Stimulated activated CD8-positive, alpha-beta memory T cell treated with anti-CD3 and anti-CD28 coated beads, Interleukin-7, amount 100 ng/mL, for 48 hours (primary cell): ENCODE measurements at places on chromosomes 1 and 21.

- DNase-seq, result no peak
These were observed 74.6 kb downstream of the ADARB1 start for GRCh38 chr21:45149021-45149420.

DNA sequence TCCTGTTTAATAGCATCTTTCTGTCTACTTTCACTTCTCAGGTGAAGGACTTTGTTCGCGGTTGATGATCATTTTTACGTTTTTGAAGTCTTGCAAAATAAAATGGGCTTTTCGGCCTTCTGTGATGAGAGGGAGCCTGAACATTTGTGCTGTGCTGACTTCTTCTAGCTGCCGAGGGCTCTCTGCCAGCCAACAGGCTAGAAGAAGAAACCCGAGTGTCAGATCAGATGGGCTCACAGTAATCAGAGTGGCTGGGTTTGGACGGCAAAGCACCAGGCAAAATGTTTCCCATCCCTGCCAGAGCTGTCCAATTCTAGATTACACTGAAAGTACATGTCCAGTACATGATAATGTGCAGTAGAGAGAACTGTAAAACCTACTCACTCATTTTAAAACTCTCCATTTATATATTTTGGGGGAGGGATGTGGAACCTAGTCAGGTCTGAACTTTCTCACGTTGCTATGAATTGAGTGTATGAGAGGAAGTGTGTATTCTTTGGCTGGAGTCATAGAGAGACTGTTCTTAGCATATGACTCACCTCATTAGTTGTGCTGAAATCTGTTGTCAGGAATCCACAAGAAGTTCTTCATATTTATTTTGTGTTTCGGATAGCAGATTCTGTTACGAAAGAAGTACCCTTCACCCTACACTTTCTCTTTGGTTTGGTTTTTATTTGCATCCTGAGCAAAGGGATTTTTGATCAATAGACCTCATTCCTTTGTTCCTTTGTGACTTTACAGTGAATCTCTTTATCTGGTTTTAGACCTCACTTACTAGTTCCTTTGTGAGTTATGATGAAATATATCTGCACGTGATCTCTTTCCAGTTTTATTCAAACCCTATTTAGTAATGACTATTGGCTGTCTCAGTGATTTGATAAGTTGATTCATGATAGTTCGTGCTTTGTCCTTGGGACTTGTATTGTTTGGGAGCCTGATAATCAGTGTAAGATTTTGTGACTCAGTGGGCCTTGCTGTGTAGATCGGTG lies 4.8 kb downstream of the ATP1A1 start:
- no peak for DNase-seq

DNA sequence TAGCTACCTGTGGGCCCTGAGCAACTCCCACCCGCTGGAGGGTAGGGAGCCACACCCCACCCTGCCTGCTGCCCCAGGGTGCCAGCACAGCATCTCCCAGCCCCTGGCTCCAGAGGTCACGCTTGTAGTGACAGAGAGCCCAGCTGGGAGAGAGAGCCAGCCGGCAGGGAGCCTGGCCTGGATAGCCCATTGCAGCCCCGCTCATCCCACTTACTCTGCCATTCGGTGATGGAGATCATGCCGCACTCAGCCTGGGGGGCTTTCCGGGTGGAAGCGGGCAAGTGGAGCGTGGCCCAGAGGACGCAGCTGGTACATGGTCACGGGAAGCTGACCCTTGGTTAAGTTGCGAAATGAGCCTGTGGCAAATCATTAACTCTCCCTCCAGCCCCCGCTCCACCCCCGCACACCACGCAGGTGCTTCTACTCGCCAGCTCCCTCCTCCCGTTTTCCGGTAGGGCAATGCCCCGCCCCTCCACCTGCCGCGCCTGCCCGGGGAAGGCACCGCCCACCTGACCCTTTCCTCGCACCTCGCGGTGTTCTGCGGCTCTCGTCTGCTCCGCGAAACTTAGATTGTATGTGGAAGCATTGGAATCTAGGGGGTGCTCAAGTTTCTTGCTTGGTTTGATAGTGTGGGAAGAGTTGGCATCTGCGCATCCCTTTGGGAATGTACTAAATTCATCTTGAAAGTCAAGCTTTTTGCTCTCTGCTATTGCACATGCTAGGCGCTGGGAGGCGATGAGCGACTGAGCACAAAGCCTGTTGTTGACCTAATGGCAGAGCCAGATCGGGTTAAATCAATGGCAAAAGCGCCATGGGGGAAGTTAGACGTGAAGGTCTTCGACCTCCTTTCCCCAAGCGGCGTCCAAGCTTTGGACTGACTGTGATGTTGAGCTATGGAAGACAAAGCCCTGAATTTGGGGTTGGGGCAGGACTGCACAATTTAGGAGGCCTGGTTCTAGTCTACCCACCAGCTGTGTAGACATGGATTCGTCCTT lies at the start of gene GOLT1A:
Gene GOLT1A, minus strand, starts transcription at position 321 of the 995 bp plus-strand sequence. Its CDS starts 82 bp downstream, at position 239.
- DNase-seq, result no peak

DNA sequence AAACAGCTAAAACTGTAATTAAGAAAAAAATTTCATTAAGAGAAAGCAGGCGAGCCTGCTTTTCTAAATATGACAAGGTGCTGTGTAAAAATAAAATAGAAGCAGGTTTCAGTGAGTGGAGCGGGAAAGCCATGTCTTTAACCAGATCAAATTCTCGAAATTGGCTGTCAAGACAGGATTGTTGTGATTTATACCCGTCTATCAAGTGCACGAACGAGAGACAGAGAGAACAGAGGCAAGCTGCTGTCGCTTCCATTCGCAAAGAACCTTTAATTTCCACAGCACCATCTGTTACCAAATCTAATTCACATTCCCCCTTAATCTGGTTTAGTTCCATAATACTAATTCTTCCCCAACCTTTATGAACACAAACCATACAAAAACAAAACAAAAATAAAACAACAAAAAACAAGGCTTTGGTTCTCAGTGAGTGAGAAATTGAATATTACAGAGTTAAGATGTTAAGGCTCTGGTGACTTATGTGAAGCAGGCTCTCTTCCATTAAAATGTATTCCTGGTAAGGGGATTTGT lies 35.0 kb downstream of the ESRRG start:
- no peak for DNase-seq

- DNase-seq, result no peak
These were observed 298.6 kb upstream of the ADAMTS5 start for GRCh38 chr21:27265492-27265891.

DNA sequence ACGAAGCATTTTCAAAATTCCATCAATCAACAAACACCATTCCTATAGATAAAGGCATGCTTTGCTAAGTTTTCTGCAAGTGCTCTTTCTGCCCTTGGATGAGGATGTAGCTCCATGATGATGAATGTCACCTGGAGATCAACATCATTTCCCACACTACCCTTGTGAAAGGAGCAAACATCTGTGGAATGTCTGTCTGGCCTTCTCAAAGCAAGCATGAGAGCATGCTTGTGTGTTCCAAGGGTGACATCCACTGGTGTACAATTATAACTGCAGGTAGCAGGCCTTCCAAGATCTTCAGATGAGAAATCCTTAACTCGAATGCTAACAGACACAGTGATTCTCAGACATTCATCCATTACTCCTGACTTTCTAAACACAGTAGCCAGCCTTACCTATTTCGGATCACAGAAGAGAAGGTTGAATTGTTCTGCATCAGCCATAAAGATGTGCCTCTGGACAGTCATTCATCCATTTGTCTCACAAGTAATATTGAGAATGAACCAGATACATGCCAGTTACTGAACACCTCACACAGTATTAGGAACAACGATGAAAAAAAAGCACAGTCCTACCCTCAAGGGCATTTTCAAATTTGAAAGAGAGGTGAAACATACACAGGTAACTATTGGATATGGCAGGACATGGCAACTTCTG lies 162.4 kb downstream of the TPR start:
- DNase-seq, result no peak

GRCh38 chr1:95021119-95021518 lies 51.6 kb downstream of the ALG14 start:
- DNase-seq, result no peak

DNA sequence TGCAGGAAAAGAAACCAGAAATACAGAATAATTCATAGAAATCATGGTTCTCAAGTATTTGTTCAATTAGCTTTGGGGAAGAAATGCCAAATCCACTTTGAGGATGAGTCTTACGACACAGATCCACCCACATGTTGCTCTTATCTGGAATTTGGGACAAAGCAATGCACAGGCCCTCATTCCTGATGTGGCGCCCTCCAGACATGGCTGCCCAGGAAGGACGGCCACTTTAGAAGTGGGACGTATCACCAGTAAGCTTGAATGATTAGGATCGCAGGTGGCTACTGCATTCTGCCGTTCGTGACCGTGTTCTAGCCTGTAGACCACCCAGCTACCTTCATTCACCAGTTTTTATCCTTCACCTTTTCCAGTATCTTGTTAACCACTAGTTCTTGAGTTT lies 20.1 kb upstream of the NCMAP start:
- DNase-seq, result no peak

GRCh38 chr1:207831517-207832327 lies 79.2 kb downstream of the CD34 start:
- DNase-seq, result peak; percentile 39

DNA sequence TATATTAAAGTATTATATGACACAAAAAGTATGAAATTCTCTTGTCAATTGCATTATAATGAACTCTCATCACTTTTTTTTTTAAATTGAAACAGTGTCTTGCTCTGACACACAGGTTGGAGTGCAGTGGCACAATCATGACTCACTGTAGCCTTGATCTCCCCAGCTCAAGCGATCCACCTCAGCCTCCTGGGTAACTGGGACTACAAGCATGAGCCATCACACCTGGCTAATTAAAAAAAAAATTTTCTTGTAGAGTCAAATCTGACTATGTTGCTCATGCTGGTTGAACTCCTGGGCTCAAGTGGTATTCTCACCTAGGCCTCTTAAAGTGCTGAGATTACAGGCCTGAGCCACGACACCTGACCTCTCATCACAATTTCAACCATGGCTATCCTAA lies 259.3 kb downstream of the S1PR1 start:
- DNase-seq, result no peak

GRCh38 chr1:164682570-164682969 lies 123.6 kb downstream of the PBX1 start:
- no peak for DNase-seq

DNA sequence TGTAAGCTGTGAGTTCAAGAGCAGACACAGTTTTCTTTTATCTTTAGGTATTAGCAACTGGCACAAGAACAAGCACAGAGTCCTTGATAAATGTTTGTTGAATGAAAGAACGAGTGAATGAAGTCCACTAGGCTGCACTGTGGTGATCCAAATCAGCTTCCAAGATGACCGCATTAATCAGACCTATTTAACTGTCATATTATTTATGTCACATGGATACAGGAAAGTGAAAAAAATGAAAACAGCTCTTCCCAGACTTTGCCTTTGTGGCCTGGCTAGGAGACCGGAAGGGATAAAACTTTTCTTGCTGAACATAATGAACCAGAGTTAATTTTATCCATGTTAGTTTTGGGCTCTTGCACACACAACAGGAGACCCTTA lies 261.3 kb downstream of the TNR start:
- no peak for DNase-seq

DNA sequence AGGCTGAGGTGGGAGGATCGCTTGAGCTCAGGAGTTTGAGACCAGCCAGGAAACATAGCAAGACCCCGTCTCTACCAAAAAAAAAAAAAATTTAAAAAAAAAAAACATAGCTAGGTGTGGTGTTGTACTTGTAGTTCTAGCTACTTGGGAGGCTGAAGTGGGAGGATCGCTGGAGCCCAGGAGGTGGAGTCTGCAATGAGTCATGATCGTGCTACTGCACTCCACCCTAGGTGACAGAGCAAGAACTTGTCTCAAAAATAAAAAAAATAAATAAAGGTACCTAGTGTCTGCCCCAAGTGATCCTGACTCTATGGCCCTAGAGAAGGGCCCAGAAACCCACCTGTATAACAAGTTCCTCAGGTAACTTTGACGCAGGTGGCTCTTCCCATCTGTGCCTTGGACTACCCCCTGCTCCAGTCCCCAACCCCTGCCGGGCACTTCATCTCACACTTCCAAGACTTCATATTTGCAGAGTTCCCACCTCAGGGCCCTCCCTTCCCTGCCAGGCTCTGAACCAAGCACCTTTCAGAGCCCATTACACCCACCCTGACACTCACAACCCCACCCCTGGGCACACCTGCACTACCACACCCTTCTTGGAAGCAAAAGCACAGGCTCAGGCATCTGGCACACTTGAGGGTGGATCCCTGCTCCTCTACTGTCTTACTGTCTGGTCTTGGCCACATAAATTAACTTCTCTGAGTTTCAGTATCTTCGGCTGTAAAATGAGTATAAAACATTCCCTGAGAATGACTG lies 80.2 kb upstream of the KLHDC7A start:
- DNase-seq, result no peak

DNA sequence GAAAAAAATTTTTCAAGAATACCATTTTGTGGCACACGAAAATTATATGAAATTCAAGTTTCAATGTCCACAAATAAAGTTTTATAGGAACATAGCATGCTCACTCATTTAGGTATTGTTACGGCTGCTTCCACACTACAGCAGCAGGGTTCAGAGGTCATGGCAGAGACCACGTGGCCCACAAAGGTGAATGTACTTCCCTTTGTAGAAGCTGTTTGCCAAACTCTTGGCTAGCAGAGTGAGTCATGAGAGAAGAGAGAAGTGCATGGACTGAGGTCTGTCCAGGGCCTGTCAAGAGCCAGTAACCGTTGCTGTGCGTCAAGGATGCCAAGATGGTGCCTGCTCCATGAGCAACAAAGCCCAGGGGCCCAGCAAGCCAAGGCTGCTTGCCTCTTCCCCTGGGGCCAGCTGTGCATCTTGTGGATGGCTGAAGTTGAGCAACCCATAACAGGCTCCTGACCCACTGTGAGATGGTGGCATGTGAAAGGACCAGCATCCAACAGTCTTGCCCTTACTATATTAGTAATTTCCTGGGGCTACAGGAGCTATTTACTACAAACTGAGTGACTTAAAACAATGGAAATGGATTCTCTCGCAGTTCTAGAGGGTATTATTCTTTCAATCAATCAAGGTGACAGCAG lies 64.8 kb upstream of the ATP5PO start:
- DNase-seq, result no peak

- peak; percentile 25 for DNase-seq
These were observed 49.7 kb upstream of the TSPAN2 start for GRCh38 chr1:115138973-115139372.

- DNase-seq, result no peak
These were observed 20.3 kb downstream of the FASLG start for GRCh38 chr1:172679000-172679772.

GRCh38 chr21:40652436-40652835 lies 194.5 kb downstream of the DSCAM start:
- no peak for DNase-seq

DNA sequence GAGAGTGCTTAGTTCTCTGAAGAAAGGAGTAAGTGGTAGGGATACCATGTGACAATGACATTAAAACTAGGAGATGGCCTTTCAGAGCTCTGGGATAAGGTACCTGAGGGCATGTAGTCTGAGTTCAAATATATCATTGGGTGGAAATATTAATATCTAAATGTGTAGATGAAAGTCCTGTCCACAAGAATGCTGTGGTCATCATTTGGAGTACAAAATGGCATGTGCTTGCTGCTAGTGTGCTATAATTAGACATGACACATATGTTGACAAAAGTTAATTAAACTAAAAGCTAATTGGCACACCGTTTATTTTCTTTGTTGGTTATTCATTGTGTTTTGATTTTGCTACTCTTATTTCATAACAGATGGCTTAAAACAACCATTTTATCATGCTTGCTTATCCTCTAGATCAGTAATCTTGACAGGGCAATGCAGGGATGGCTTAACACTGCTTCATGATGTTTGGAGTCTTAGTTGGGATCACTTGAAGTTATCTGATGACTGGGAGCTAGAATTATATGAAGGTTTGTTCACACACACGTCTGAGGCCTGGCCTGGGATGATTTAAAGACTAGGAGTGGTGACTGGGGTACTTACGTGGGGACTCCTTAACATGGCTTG lies 31.0 kb downstream of the CC2D1B start:
- DNase-seq, result no peak
